ENCODE measurements at places on chromosomes 4 and X. TPM values are rescaled to one million over a fixed set of nuclear protein-coding genes. Genes with fewer than 3 reads are reported as not detected.
A peak's percentile ranks its signal among the peaks of the same experiment; 100 is the strongest.

SORCS2 gene
- 7.2 TPM for total RNA-seq

LGI2 gene
- total RNA-seq = 0.84 TPM

MAGEA11 gene
- total RNA-seq = not detected

SERTM2 gene
- total RNA-seq = 1.6 TPM

ARL9 gene
- not detected for total RNA-seq

TMEM47 gene
- 33.6 TPM for total RNA-seq

KLB gene
- total RNA-seq = 0.87 TPM

GRCh38 chrX:104325213-104325585 lies 70.5 kb upstream of the ESX1 start:
- no peak for DNase-seq

DNA sequence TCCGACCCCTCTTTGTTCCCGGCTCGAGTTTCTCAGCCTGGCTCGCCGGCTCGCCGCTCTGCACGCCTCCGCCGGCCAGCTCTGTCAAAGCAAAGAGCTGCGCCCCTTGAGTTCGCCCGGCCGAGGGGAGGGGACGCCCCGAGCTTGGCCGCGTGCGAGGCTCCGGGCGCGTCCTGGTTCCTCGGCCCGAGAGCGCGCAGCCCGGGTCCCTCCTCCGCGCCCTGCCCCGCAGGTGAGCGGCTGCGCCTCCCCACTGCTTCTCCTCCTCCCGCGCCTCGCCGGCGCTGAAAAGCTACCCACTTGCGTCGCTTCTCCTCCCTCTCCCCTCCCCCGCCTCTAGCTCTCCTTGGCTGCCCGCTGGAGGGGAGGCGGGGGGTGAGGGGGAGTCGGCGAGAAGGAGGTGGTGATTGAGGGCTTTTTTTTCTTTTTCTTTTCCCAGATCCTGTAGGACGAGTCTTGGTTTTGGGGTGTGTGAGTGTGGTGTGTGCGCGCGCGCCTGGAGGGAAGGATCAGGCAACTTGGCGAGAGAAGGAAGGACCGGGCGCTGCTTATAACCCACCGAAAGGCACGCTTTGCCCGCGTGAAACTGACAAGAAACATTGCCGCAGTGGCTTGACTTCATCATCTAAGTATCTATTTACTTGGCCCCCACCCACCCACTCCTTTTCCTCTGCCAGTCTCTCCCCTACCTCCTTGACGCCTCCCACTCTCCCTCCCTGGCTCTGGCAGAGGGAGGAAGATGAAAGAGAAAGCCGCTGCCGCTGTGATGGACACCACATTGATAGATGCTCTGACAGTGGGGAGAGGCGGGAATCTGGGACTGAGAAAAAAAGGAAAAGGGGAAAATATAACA lies at the start of gene LEF1:
Gene LEF1 (minus strand): TSS at position 262 of the 853 bp plus-strand sequence. CDS start 1,165 bp downstream, outside the sequence.
- peak; percentile 70 for DNase-seq

DNA sequence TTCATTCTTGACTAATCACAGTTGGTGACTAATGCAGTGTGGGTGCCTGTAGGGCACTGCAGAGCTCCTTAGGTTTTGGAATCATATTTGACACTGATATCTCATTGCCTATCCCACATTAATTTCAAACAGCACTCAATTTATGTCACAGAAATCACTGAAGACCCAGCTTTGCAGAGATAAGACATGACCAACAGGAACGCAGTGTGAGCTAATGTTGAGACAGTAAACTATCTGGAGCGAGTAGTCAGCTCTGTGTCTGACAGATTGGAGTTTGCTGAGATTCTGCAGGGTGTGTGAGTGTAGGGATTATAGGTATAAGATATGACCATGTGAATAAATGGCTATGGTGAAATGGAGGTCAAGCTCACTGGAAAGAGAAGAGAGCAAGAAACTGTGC lies 1586.1 kb upstream of the AGA start:
- no peak for DNase-seq

GRCh38 chr4:129218360-129218759 lies 122.4 kb downstream of the C4orf33 start:
- DNase-seq = no peak

- no peak for DNase-seq
Observed at GRCh38 chr4:22029803-22030202, 81.2 kb upstream of the KCNIP4 start.

- no peak for DNase-seq
Observed at GRCh38 chr4:26275281-26275680, 45.5 kb upstream of the RBPJ start.

- DNase-seq = no peak
Observed at GRCh38 chrX:29478336-29479069, 736.9 kb upstream of the MAGEB2 start.

GRCh38 chr4:76626686-76627465 lies 191.8 kb downstream of the SHROOM3 start:
- DNase-seq = no peak

- DNase-seq = no peak
Observed at GRCh38 chrX:74890676-74891430, 34.4 kb downstream of the NEXMIF start.

- DNase-seq = no peak
Observed at GRCh38 chrX:67648361-67648760, 104.5 kb downstream of the AR start.

DNA sequence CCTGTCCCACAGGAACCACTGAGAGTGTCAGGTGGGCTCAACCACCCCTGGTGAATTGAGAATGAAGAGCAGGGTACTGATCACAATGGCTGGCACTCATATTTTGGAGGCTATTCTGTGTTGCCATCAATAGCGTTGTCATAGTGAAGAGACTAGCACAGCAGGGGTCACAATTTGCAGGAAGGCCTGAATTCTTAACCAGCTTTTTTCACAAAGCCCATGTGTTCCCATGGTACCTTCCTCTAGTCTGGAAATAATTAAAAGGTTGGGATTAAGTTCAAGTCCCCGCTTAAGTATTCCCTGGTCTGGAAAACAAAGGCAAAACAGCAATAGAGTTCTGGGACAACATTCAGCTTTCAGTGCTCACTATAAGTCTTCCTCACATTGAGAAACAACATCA lies 1051.7 kb downstream of the C4orf33 start:
- DNase-seq = no peak

DNA sequence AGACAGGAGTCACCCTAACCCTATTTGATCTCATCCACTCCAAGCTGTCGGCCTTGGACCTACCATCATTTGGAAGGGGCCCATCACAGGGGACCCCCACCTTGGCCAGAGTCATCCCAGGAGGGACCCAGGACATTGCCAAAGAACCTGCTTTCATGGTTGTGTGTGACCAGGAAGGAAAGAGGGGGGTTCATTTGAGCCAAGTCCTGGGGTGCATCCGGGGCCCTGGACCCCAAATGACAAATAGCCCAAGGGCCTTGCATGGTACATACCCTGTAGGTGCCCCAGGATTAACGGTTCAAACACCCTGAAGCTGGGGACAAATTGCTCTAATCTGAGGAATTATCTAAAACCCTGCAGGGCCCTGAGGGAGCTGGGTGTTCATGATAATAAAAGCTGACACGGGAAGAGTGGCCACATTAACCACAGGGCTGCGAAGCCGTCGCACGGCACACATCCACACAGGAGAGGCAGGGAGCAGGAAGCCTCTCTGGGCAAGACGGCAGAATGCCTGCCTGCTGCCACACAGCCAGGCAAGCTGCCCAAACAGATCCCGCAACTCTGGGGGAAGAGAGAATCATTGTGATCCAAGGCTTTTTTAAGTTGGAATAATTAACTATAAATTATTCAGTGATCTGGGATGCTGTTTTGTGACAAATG lies 28.2 kb upstream of the PPP2R2C start:
- DNase-seq = no peak

DNA sequence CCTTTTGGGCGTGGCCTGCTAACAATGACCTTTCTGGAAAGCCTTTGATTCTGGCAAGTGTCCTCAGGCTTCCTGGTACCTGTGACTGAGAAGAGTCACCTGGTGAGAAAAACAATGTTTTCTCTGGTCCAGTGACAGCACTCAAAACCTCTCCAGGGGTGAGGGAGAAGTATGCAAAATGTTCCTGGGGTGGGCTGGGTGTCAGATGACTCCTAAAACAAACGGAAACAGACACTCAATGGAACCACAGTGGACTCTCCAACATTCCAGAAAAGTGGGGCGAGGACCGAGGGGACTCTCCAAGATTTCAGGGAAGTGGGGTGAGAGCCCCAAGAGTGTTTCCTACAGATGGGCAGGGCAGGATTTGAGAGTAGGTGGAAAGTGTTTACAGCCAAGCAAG lies 69.5 kb downstream of the ANAPC4 start:
- no peak for DNase-seq

- no peak for DNase-seq
Observed at GRCh38 chrX:9619581-9619980, 146.1 kb downstream of the GPR143 start.

- DNase-seq = no peak
Observed at GRCh38 chrX:53044995-53045394, 3.6 kb upstream of the GPR173 start.

DNA sequence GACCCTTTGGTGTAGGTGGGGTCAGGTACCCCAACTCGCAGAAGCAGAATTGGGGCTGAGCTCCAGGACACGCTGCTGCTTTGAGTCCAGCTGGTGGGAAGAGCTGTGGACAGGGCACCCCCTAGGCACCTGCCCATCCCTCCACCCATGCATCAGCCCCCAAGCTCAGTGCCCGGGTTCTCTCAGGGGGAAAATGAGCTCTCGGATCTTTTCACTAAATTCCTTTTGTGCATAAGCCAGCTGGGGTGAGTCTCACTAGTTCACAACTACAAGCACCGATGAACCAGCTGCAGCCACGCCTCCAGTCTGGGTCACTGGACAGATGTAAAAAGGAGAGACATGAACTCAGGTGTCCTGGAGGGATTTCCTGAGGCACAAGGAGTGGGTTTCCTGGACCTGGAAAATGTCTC lies 286.8 kb downstream of the CRLF2 start:
- peak; percentile 43 for DNase-seq

DNA sequence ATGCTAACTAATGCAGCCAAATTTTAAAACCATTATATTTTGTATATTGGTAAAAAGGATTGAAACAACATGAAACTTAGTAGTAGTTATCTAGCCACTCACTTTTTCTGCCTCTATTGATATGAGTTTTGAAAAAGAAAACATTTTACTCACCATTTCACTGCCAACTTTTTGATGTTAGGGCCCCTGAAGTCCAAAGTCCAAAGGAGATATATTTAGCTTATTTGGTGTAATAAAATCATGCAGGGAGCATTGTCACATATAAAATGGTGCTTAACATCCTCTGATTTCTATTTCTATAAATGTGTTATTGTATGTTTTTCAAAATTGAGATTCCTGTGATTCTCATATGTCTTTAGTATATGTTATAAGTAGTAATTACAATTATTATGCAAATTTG lies 24.5 kb upstream of the CXCL3 start:
- DNase-seq = no peak

DNA sequence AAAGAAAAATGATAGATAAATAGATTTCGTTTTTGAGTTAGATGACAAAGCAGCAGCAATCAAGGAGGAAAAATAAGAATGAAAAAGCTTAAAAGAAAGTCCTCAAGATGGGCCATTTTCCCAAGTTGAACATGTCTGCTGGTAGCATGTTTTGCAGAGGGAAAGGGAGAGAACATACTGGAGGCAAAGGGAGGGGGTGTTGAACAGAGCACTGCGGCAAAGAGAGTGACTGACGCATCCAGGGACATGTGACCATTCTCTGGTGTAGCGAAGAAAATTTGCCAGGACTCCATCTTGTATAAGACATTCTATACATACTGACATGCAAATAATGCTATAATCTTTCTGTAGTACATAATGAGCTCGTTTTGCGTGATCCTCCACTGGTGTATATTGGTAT lies 1.2 kb downstream of the LINC00632 start:
- DNase-seq = no peak

DNA sequence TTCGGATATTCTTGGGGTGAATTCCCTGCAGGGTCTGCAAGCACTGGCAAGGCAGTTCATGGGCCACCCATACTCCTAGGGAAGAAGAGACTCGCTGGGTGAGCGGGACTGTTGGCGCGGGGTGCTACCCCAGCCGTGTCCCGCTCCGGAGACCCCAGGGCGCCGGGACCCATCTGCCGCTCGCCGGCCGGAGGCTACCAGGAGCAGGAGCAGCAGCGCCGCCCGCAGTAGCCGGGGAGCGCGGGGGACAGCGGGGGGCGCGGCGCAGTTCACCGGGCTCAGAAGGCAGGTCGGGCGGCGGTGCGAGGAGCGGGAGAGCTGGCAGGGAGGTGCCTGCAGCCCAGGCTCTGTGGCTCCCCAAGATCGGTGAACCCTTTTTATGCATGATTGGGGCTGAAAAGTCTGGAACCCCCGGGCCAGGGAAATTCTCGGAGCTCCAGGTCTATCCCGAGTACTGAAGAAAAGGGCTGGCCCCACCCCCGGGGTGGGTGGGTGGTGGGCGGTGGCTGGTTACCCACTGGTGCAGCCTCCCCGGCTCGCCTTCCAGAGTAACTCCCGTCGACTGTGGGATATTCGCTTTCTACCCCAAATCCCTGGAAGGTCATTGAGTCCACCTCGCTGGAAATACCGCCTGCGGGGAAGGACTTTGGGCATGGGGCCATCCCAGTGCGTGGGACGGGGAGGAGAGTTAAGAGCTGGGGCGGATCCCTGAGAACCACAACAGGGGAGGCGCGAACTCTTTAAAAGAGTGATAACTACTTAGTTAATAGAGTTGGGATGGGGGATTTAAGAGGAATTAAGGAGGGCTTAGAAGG lies 37.6 kb downstream of the PF4 start:
- DNase-seq = peak; percentile 75

GRCh38 chr4:44421330-44422065 lies 27.1 kb downstream of the KCTD8 start:
- DNase-seq = no peak

DNA sequence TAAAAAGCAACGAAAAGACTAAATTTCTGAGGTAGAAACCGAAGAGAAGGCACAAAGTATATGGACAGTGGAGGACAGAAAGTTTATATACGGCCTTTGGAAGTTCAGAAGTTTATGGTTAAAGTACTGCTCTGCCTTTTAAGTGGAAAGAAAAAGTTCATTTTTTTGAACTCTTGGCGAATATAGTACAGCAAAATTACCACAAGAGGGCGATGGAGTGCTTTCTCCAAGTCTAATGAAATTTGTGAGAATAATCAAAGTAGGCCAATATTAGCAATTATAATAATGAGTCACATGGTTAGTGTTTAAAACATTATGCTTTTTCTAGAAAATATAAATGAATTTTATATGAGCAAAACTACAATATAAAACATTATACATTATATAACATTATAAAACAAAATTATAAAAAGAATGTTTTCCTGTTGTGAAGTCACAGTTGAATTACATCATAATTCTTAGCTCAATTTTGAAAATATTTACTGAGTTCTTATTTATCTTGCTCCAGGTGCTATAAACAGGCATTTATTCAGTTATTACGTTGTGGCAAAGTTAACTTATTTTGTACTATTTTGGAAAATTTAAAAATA lies 136.2 kb upstream of the BMPR1B start:
- no peak for DNase-seq

GRCh38 chrX:44484607-44485146 lies 58.0 kb downstream of the FUNDC1 start:
- no peak for DNase-seq

All from upper lobe of right lung (tissue), 1 donor.